ENCODE measurements at places on chromosomes 2 and 18.

DNA sequence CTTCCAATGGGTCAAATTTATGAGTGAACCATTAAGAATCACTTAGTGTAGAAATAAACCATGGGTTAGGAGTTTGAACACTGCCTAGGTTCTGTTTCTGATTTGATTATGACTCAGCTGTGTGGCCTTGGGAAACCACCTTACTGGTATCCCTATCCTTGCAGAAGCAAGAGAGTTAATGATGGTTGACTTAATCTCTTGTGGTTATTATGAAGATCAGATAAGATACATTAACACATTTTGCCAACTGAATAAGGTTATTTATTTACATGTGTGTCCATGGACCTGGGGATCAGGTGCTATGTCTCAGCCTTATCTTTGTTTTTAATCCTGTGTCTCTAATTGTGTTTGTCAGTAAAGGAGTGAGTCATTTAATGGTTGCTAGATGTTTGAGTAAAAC is 5.4 kb upstream of the KCNJ13 start:
- peak; percentile 61 for DNase-seq

DNA sequence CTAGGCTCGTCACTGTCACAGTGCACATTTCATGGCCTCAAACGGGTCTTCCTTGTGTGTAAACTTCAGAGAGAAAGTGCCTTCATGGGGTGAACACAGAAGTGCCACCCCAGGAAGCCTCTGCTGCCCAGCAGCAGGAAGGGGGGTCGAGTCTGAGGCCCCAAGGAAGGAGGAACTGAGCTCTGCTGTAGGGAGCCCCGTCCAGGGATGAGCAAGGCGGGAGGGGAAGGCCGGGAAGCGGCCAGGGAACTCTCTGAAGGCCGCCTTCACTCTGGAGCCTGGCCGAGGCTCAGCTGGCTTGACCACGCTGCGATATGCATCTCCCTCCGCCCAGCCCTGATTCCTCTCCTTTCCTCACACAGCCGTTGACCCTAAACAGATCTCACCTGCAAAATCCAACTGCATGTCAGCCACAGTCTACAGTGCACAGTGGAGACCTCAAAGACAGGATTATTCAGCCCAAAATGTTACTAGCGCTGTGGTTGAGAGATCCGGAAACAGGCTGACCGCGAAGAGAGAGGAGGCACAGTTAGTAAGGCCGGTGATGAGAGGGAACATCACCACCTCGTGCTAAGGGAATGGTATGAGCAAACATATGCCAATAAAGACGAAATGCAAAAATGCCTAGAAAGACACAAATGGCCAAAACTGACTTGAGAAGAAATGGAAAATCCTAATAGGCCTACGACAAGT is 34.2 kb upstream of the CTDP1 start:
- DNase-seq, result no peak

DNA sequence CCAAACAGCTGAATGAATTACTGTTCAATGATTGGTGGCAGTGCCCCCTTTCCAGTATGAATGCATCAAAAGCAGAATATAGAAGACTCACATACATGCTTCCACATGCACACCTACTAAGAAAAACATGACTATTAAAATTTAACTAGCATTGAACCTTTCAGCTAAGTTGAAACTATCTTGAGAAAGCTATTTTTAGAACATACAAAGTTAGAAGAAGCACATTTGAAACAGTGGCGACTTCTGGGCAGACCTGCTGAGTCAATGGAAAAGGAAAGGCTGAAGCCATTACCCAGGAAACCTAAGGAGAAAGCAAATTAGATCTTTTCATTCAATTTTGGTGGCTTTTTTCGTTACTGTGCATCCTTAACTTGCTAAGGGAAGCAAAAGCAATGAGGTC is 55.9 kb downstream of the PLA2R1 start:
- DNase-seq, result no peak

GRCh38 chr2:152395572-152395971 is 60.6 kb downstream of the FMNL2 start:
- no peak for DNase-seq

DNA sequence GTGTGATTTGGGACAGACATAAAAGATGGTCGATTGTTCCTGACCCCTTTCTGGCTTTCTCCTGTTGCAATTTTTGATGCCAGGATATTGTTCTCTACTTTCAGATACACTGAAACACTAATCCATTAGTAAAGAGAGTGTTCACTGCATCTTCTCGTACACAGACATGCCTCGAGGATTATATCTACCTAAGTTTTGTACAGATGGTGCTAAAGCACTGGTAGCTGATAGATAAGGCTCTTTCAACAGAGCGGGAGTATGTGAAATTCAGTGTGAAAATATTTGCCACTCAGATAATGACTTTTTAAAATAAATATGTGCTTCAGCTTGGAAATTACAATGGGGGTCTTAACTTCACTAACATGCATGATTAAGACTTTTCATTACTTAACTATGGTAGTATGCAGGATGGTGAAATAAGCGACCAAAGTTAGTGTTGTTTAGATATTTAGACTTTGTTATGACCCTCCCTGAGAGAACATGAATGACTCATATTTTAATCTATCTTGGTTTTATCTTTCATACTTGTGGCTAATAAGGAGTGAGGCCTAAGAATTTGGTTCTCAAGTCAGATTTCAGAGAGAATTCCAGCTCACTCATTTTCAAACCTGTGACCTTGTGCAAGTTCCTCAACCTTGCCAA is 474.9 kb downstream of the NRXN1 start:
- peak; percentile 17 for DNase-seq

All from mesendoderm (in vitro differentiated cells).